Activated CD4-positive, alpha-beta T cell treated with anti-CD3 and anti-CD28 coated beads, Interleukin-2, amount 50 U/mL, for 16 hours (primary cell): ENCODE measurements at places on chromosomes 5 and 9.

- DNase-seq, result no peak
These were observed 9.0 kb downstream of the OR1J1 start for GRCh38 chr9:122468735-122469134.

DNA sequence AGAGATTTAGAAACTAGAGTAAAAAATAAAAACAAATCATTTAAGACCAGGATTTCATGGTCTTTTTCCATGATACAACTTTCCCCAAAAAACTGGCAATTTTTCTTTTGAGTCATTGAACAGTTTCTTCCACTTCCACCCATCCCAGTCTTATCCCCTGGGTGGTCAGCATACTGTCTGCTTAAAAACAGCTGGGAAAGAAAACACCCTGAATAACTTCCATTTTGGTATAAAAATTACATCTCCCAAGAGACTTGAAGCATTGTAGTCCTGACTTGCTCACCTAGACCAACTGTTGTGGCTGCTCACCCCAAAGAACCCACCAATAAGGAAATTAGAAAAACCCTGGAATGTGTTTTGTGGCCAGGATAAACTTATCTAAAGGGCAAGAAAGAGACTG is 731.3 kb downstream of the NR2F1-AS1 start:
- no peak for DNase-seq

GRCh38 chr5:8114597-8115266 is 245.8 kb downstream of the MTRR start:
- DNase-seq, result no peak

- DNase-seq, result no peak
These were observed 219.7 kb downstream of the EFNA5 start for GRCh38 chr5:107451028-107451427.

GRCh38 chr9:135224286-135224877 is 136.9 kb downstream of the OLFM1 start:
- DNase-seq, result no peak

GRCh38 chr5:143045062-143045461 is 274.9 kb downstream of the ARHGAP26 start:
- DNase-seq, result no peak

DNA sequence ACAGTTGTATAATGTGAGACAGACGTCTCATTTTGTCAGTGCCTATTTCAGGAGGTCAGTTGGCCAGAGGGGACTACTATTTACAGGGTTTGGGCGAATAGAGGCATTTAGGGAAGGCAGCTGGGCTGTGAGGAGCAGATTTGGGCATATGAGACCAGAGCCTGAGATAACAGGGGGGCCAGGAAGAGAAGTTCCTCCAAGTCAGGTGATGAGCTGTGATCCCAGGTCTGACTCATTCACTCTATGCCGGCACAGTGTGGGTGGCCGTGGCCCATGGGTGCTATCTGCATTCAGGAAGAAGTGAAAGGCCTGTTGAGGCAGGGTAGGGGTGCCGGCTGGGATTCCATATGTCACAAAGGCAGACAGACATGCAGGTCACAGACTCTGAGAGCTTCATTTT is 142.8 kb downstream of the PDZD2 start:
- DNase-seq, result no peak

DNA sequence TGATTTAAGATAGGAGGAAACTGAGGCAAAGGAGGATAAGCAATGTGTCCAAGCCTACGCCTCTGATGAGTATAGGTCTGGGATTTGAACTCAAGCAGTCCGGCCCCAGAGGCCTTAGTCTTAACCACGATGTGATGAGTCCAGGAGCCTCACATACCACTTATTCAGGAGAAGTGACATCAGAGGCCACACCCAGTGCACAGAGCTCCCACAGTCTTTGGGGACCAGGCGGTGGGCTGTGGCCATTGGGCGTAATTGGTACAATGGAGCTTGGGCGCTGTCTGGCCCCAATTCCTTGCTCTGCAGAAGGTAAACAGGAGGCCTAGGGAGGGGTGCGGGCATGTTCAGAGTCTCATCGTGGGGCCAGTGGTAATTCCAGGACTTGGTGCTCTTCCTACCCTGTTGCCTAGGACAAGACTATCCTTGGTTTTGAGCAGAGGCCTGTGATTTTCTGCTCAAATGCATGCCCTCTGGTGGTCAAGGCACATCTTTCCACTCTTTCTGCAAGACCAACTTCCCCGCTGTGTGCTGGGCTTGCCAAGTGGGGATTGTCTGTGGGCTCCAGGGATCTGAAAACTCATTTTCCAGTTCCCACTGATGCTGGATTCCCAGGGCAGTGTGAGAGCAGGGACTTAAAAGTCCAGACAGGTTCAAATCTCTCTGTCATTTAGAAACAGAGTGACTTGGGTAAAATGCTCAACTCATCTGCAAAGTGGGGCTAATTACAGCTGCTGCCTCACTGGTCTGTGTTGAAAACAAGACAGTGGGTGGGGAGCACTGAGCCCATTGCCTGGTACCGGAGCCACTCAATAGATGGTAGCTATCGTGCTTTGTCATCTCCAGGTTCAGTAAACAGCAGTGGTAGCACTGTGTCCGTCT is 15.8 kb downstream of the NDST1 start:
- peak; percentile 20 for DNase-seq

DNA sequence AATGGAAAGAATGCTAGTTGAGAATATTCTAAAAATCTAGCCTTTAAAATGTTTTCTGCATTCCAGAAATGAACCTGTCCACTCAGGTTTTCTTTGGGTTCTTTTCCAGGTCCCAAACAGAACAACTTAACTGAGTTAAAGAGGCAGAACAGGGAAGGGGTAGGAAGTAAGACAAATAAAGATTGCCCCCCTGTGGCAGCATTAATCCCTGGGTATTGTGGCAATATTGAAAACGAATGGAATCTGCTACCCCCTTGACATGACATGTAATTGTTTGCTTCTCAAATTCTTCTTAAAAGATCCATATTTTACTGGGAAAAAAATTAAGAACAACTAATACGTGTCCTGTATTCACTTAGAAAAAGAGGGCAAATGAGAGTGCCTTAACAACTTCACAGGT is 9.3 kb upstream of the RBM22 start:
- DNase-seq, result no peak

DNA sequence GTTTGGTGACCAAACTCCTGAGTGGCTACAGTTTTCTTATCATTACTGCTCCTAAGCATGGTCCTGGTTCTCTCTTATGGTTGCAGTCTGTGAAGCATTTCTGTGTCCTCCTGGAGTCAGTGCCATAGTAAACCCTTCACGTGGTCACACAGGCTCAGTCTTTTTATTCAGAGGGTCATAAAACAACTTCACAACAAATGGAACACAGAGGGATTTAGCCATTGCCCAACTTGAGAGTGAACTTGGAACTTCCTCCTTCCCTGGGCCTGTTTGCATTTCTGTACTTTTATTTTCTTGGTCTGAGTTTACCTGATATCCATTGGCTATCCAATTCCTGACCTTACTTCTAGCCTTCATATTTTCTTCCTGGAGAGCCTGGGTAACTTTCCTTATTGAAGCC is 144.9 kb downstream of the CCDC192 start:
- DNase-seq, result no peak
